ENCODE measurements at places on chromosomes 16 and 17.

- DNase-seq: no peak
Observed at GRCh38 chr16:10923650-10924214, 18.5 kb downstream of the DEXI start.

DNA sequence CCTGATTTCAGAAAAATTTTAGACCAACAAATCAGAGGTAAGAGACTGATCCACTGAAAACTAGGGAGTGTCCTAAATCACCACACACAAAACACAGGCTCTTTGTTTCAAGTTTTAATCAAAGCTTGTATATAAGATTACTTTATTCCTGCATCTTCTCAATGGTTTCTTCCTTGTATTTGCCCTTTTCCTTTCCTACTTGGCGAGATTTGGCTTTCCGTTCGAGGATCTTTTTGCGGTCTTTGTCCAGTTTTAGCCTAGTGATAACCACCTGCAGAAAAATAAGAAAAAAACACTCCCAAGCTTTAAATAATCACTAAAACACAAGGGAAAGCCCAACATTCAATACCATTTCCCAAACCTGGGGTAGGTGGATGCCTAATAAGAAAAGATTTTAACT is 918 bp upstream of the KRABD2 start:
- no peak for DNase-seq

- no peak for DNase-seq
Observed at GRCh38 chr17:82767041-82767754, 15.3 kb downstream of the TBCD start.

DNA sequence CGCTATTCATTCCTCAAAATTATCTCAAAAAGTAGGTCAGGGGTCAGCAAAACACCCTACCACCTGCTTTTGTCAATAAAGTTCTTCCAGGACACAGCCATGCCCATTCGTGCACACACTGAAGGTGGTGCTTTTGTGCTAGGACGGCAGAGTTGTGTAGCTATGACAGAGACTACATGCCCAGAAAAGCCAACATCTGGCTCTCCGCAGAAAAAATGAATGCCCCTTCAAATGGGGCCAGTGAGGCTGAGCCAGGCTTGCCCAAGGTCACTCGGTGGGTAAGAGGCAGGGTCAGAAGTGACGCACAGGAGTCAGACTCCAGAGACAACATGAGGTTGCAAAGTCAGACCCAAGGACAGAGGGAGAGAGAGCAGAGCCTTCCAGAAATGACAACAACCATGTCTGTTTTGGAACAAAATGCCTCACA is 200.1 kb downstream of the XYLT1 start:
- DNase-seq: no peak

DNA sequence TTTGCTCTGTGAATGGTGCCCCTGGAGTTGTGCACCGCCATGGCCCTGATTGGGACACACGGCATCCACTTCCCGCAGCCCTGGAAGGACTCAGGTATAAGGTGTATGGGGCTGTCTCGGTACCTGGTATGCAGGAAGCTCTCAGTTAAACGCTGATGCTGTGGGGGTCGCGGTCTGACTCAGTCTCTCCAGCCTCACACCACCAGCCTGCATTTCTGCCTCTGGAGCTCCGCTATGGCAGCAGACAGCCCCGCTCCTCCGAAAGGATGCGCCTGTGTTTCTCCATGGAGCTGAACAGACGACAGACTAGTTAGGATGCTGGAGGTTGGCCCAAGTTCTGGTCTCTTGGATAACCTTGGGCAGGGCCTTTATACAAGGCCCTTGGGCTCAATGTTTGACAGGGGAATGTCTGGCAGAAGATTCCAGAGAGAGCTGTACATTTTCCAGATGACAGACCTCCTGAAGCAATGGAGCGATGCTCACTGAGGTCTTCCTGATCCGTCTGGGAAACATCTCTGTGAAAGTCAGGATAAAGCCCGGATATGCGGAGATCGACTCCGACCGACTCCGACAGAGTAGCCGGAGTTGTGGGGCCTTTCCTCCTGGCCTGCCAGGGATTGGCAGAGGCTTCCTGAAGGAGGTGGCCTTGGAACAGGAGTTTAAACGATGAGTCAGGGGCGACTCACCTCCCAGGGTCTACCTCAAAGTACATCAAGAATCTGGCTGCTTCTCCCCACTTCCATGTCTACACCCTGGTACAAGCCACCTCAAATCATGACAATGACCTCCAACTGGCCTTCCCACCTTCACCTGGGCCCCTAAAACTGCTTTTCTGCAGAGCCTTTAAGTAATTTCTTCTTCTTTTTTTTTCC is 21.9 kb upstream of the BCAR1 start:
- DNase-seq: no peak

- no peak for DNase-seq
Observed at GRCh38 chr17:39863244-39863917, 731 bp downstream of the IKZF3 start.

- no peak for DNase-seq
Observed at GRCh38 chr17:58284613-58285421, 4.1 kb upstream of the MPO start.

GRCh38 chr16:86403085-86403484 is 107.2 kb upstream of the FOXF1 start:
- no peak for DNase-seq

GRCh38 chr17:181245-182049 is at the start of gene DOC2B:
Gene DOC2B (minus strand): TSS chr17:181650. CDS start chr17:181479, 171 bp downstream.
- no peak for DNase-seq

- DNase-seq: no peak
Observed at GRCh38 chr17:74442670-74443515, 11.0 kb downstream of the GPRC5C start.

DNA sequence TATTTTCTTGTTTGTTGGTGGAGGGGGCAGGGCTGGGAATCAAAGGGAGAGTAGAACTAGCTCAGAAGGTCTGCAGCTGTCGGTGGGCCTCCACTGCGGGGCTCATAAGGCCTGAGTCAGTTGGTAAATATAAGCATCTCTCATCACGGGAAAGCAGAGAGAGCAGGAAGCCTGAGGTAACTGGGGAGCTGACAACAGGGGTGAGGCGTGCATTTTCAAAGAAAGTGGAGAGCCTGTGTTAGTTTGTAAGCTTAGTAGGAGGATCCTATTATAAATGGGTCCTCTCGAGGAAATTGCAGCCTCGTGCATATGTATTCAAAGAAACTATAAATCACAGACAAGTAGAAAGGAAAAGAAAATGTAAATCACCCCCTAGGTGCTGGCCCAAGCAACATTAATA is 221.0 kb upstream of the CDH13 start:
- DNase-seq: no peak

DNA sequence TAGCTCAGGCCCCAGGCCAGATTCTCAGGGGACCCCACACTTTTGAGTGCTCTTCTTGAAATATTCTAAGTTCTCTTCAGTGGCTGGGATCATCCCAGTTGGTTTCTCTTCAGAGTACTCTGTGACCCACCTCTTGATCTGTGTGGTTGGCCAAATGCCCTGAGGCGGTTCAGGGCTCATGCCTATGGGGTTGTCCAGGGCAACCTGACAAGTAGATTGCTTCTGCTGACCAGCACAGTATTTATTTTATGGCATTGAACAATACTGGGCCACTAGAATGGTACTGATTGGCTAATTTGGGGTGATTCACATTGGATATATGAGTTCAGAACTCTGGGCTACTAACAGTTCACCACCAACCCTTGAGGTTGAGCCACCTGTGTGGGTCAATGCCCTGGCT is 7.4 kb upstream of the GOSR2 start:
- no peak for DNase-seq

- no peak for DNase-seq
Observed at GRCh38 chr17:42010898-42011516, 6.2 kb downstream of the DNAJC7 start.

GRCh38 chr16:72051818-72052217 is 2.5 kb upstream of the HP start:
- DNase-seq: no peak

GRCh38 chr16:85206472-85207356 is 94.4 kb upstream of the CIBAR2 start:
- DNase-seq: no peak

DNA sequence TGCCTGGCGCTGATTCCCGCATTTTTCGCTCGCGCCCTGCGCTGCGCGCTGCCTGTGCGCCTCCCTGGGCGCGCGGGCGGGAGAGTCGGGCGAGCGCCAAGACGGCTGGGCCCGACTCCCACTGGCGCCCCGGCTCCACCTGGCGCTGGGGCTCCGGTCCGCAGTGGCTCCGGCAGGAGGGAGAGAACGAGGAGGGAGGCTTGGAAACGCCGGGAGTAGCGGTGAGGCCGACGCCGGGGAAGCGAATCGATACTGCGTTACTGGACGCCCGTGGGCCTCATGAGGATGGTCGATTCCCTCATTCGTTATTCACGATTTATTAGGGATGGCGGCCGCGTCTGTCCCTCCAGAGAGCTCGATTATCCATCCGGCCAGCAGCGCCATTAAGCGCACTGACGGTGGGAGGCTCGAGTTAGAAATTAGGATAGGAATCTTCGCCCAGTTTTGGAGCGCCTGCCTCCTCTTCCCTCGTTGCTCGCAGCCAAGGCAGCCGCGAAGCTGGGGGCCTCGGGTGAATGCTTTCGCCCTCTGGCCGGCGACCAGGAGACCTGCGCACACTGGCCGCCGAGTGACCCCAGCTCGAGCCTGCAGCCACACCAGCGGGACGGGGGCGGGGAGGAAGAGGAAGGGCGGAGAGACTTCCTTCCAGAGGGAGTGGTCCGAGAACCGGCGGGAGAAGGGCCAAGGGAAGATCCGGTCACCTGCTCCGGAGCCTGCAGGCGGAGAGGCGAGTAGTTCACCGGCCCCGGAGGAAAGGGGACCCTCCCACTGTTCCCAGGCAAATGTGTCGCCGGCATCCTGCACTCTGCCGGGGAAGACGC is 1.3 kb upstream of the PCGF2 start:
- DNase-seq: no peak

DNA sequence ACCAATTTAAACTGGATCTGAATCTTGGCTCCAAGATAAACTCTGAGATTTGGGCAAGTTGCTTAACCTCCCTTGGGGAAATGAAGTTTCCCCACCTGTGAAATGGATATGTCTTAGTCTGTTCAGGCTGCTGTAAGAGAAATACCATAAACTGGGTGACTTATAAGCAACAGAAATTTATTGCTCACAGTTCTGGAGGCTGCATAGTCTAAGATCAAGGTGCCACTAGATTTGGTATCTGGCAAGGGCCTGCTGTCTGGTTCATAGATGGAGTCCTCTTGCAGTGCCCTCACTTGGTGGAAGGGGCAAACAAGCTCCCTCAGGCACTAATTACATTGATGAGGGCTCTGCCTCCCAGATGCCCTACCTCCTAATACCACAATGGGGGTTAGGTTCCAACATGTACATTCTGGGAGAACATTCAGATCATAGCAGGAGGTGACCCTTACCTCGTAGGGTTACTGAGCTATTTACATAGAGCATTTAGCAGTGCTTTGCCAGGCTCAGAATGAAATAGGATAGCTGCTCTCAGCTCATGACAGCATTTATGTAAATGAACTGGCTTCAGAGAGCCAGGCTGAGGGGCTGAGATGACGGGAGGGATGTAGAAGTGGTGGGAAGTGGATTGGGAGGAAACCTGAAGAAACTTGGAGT is 83.9 kb downstream of the SPECC1 start:
- no peak for DNase-seq

DNA sequence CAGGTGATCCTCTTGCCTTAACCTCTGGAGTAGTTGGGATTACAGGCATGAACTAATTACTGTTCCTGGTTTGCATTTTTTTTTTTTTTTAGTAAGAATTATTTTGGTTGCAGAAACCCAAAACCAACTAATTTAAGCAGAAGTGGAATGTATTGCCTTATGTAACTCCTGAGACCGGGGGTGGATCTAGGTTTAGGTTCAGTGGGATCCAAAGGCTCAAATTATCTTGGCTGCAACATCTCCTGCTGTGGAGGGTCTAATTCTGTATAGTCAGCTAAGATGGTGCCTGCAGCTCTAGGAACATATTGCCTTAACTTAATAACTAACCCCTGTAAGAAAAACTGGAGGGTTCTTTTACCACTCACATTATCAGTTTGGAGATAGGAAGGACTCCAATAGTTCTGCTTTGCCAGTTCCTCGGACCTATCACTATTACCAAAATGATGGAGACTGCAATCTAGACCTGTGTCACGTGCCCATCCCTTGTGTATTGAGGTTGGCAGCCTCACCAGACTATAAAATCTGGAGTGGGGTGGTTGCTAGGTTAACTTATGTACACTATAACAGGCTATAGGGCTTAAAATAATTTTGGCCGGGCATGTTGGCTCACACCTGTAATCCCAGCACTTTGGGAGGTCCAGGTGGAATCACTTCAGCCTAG is 8.5 kb downstream of the SNTB2 start:
- DNase-seq: no peak

DNA sequence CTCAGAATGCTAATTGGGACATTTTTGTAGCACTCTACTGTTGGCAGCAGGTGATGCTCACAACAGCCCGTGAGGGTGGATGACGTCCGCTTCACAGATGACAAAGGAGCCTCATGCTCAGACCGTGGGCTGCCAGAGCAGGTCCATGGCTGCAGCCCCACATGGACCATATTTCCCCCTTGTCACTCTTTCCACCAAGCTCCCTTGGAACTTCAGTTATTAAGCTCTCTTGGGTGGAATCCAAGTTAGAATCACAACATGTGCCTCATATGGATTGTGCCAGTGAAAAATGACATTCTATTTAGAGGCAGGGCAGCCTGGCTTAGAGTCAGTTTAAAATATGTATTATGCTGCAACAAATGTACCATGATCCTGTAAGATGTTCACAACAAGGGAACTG is 33.2 kb upstream of the STH start:
- no peak for DNase-seq

- no peak for DNase-seq
Observed at GRCh38 chr17:17170346-17170985, 35.7 kb downstream of the PLD6 start.

GRCh38 chr17:18016426-18016825 is 22.5 kb downstream of the ATPAF2 start:
- no peak for DNase-seq

DNA sequence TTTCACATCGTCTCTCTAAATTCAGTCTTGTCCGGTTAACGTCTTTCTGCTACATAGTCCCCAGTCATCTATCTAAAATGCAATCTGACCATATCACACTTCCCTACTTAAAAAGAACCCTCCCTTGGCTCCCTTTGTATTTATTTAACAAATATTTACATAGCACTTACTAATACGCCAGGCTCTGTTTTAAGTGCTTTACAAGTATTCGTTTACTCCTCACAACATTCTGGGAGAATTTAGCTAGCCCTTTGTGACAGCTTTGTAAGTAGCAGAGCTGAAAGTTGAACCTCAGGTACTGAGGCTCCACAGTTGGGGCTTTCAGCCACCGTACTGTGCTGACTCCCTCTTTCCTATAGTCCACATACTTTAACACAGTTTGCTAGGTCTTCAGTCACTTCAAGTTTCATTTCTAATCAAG is 9.2 kb downstream of the PAFAH1B1 start:
- no peak for DNase-seq

DNA sequence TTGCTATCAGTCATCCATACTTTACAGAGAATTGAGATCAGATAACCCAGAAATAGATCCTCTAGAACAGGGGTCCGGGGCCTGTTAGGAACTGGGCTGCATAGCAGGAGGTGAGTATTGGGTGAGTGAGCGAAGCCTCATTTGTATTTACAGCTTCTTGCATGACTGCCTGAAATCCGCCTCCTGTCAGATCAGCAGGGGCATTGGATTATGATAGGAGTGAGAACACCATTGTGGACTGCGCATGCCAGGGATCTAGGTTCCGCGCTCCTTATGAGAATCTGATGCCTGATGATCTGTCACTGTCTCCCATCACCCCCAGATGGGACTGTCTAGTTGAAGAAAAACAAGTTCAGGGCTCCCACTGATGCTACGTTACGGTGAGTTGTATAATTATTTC is 13.0 kb upstream of the SCIMP start:
- DNase-seq: no peak
